Endothelial cell of coronary artery (primary cell): ENCODE measurements at places on chromosomes 3 and 15. TPM values are rescaled to one million over a fixed set of nuclear protein-coding genes. Genes with fewer than 3 reads are reported as not detected.

Gene FHIT
- 0.18 and 0.38 TPM in 2 replicates for total RNA-seq

Gene SLC12A1
- not detected in 2 replicates for total RNA-seq

Gene P2RY13
- total RNA-seq: not detected in 2 replicates

Gene FANCD2
- total RNA-seq: 8.7 and 20.7 TPM in 2 replicates

Gene GOLGA8N
- total RNA-seq: 0.63 and 3.2 TPM in 2 replicates

Gene CPEB1
- not detected in 2 replicates for total RNA-seq

Gene CADM2
- total RNA-seq: under 0.01 TPM in 1 of 2 replicates, not detected in the other

Gene GOLGA6A
- total RNA-seq: not detected in 2 replicates

Gene EPHB1
- total RNA-seq: 0.56 and 0.81 TPM in 2 replicates

Gene HAPLN3
- 6.5 and 22.1 TPM in 2 replicates for total RNA-seq
